Bone marrow (tissue), 2 donors: ENCODE measurements at places on chromosomes 6 and 20.

DNA sequence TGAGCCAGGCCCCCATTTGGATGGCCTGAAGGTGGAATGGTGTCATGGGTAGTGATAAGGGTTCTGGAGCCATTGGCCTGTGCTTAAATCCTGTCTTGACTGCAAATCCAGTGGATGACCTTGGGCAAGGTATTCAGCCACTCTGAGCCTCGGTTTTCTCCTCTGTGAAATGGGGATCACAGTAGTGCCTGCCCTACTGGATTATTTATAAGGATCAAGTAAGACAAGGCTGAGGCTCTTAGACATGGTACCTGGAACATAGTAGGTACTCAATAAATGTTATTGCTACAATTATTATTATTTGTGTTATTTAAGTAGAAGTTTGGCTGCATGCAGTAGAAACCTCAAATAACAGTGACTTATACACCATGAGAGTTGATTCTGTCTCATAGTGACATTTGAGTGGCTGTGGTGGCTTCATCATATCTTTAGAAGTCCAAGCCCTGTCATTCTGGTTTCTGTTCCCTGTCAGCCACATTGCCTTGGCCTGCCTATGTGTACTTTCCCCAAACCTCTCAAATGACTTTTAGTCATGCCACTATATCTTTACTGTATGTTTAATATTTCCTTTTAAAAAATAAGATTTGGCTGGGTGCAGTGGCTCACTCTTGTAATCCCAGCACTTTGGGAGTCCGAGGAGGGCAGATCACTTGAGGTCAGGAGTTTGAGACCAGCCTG, 37.6 kb upstream of the CHMP4B start:
- no peak for DNase-seq

- DNase-seq = no peak
Observed at GRCh38 chr20:47181056-47181862, 175.2 kb downstream of the ZMYND8 start.

DNA sequence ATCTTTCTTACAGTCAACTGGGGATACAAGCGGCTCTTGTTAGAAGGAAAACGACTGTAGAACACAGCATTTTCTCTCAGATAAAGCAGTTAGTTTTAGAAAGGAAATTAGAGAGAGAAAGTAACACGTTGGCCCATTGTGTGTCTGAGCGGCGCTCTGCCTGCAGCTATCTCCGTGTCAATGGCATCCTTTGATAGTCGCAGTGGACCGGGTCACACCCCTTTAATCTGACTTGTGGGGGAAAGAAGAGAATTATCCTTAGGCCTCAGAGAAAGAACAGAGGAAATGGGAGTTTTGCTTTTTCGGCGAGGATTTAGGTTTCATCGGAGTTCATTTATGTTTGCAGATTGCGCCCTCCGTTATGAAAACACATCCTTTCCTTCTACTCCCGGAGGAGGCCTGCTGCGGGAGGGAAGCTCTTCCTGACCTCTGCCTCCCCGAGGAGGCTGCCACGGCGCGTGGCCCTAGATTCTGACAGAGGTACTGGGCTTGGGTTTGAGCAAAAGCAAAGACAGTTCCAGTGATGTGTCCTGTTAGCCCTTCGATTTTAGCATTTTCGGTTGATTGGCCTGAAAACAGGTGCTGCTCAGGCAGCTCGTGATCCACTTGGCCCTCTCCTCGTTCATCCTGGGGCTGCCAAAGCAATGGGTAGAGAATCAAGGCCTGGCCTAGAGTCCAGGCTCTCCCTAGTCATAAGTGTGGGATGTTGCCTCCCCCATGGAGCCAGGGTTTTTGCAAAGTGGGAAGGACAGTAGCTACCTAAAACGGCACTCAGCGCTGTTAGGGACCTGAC, 74.9 kb downstream of the ZDHHC14 start:
- no peak for DNase-seq

- peak; percentile 54 for DNase-seq
Observed at GRCh38 chr20:1536893-1537730, 20.4 kb downstream of the SIRPD start.

DNA sequence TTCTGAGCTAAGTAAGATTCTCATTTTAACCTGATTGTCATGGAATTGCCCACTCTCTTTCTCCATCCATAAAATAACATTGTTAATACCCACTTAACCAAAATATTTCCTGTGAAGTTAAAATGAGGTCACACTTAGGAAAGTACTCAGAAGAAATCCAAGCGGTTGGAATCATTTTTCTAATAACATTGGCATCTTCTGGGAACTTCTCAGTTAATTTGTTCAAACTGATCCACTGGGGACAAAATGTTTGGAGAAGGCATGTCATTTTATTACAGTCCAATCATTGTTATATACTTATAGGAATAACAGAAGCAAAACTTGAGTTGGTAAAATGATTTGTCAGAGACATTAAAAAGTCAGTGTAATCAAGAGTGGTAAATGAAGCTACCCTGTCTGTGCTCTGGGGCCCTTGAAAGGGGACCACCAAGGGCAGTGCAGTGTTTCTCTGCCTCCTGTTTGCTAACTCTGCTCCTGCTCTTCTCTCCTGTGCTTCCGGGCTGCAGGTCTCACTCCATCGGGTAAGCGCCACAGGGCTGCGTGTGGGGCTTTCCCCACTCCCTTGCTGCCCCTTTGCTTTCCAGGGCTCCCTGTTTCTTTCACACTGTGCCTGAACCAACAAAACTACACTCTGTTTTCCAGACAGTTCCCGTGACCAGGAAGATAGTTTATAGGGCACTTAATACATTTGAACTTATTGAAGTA, 50.1 kb downstream of the HDDC2 start:
- DNase-seq = no peak

- DNase-seq = no peak
Observed at GRCh38 chr20:32159766-32160221, 47.7 kb downstream of the PLAGL2 start.

- no peak for DNase-seq
Observed at GRCh38 chr6:43149265-43149664, 21.8 kb upstream of the SRF start.

DNA sequence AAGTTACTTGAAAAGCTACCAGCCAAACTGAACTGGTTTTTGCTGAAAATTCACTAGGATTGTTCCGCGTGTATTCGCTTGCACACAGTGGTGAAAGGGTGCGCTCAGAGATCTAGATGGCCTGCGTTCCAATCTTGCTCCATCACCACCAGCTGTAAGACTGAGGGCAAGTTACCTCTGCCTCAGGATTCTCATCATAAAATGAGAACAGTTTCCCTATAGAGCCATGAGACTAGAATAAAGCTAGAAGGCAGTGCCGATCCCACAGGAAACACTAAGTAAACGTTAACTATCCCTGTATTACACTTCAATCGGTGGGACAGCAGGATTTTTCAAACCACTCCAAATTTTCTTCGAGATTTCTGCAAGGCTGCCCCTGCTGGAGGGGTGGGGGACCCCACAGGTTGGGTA, 838 bp downstream of the AHCY start:
- DNase-seq = no peak

DNA sequence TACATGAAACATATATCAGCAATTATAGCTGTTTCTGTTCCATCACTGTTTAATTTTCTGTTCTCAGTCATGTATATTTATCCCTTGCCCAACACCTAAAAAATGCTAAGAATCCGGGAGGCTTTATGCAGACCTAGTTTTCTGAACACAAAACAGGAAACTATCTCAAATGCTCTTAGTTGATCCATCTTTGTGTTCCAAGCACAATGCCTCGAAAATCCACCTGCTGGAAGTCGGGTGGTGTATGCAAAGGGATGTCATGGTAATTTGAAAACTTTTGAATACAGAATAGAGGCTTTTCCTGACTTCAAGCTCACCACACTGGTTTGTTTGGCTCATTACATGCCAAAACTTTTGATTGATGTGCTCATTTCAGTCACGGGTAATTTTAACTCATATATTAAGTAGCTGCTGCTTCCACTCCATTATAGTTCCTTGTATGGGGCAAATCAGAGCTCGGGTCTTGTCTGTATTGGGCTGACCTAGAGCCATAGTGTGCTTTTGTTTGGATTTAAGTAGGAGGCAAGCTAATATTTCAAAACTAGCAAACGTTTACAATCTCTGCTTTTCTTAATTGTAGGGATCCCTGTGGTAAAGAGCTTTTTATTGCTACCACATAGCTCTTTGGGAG, 646.5 kb upstream of the EPHA7 start:
- DNase-seq = no peak

- DNase-seq = no peak
Observed at GRCh38 chr6:150028799-150029198, 3.5 kb upstream of the RAET1L start.

DNA sequence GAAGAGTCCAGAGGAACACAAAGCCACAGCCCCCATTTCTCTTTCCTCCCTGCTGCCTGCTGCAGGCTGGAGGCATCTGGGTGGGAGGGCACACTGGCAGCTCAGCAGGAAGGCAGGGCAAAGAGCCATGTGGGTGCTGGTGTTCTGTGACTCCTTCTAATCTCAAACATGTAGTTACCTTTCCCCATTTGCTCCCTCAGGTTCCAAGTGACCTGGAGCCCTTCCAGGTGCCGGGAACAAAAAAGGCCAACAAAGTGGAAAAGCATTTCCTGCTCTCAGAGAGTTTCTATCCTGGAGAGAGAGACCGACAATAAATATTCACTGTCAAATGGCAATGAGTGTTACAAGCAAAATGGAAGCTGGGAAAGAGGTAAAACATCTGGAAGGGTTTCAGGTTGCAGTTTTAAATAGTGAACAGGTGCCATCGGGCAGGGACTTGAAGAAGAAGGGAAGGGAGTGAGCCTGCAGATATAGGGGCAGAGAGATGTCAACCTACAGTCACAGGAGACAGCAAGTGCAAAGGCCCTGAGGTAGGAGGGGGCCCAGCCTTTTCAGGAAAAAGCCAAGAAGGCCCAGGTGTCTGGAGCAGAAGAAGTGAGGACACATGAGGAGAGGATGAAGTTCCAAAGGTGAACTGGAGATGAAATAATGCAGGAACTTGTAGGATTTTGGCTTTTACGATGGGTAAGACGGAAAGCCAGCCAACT, 43.6 kb upstream of the IYD start:
- DNase-seq = no peak

GRCh38 chr6:170114956-170115855, 175.7 kb downstream of the DLL1 start:
- DNase-seq = no peak

DNA sequence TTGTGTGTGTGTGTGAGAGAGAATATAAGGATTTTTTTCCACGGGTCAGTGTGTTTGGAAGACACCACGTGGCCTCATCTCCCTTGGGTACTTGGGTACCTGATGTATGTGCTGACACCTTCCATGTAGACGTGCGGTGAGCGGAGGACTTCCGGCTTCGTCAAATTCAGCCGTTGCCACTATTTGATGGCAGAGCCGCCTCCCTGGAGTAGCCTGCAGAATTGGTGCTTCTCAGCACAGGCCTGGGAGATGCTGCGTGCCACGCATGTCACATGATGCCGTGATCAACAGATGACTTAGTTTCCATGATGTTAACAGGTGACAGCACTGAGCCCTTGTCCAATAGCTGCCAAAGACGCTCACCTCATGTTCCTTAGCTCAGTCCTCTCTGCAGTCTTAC, 69.4 kb downstream of the CDH4 start:
- DNase-seq = no peak

DNA sequence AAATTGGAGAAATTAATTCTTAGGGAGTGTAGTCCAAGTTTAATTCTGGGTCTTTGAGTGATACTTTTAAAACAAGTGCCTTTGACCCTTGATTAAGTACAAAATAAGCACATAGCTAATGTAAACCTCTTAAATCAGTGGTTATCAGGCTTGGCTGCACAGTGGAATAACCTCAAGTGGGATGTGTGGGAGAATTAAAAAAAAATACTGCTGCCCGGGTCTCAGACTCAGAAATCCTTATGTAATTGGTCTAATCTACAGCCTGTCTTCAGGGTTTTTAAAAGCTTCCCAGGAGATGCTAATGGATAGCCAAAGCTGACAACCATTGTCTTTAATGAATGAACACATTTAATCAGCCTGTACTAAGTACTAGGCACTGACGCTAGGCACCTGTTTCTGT, 28.5 kb upstream of the TMEM14A start:
- DNase-seq = no peak

DNA sequence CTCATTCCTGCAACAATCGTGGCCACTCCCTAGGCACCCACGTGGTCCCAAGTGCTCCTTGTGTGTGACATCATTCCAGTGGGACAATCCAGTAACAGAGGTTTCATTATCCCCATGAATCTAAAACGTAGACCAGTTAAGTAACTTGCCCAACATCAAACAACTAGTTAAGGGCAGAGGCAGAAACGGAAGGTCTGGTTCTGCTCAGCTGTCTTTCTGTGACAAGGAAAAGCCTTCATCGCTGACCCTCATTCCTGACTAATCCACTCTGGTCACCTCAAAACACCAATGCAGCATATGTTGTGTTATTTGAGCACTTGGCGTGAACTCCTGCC, 261.4 kb upstream of the JARID2 start:
- DNase-seq = no peak

DNA sequence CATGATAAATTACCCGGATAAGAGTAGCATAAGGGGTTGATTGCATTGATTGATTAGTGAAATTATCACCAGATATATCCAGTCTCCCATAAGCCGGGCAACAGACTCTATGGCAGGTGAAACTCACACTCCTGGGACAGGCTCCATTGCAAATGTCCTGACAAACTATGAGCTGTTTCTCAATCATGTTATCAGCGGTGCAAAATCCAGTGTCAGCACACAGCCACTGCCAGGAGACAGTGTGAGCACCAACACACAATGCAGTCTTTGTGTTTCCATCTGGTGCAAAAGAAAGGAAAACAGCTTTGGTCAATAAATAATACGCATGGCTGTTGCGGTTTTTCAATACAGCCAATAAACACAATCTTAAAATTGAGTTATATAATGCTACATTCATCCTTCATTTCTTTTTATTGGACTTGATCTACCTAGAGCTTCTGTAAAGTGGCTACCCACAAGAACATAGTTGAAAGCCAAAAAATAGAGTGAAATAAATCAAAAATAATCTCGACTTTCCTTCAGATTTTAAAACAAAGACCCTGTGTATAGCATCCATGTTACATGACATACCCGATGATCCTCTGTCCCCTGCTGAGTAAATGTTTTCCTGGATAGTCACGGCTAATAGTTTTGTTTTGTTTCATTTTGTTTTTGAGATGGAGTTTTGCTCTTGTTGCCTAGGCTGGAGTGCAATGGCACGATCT, 64.3 kb upstream of the AFDN start:
- DNase-seq = no peak

GRCh38 chr6:129845696-129846095, 15.4 kb downstream of the TMEM244 start:
- DNase-seq = no peak

DNA sequence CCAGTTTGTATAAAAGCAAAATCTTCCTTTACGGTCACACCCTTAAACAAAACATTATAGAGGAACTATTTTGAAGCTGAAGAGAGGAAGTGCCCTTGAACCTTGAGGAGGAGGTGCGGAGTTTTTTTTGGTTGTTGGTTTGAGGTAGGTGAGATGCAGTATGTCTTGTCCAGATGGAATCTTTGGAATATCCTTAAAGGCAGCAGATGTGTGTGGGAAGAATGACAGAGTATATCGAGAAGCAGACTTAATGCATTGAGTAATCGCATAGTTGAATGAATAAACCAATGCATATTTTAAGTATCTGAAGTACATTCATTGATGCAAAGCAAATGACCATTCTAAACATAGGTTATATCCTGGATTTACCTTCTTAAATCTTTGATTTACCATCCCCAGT, 49.9 kb downstream of the AIG1 start:
- DNase-seq = no peak
